ENCODE measurements at places on chromosomes 12 and 14.

DNA sequence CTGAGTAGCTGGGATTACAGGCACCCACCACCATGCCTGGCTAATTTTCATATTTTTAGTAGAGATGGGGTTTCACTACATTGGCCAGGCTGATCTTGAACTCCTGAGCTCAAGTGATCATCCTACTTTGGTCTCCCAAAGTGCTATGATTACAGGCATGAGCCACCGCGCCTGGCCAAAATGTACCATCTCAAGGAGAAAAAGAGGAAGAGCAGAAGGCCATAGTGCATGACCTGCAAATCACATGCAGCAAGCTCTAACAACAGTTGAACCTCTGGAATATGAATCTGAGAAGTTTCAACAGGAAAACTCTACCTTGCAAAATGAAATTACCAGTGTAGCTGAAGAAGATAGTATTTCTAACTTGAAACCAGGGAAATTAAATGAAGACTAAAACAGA lies 17.1 kb upstream of the SERPINA1 start:
- no peak for DNase-seq

GRCh38 chr12:52798671-52799504 lies 3.0 kb upstream of the KRT3 start:
- no peak for DNase-seq

DNA sequence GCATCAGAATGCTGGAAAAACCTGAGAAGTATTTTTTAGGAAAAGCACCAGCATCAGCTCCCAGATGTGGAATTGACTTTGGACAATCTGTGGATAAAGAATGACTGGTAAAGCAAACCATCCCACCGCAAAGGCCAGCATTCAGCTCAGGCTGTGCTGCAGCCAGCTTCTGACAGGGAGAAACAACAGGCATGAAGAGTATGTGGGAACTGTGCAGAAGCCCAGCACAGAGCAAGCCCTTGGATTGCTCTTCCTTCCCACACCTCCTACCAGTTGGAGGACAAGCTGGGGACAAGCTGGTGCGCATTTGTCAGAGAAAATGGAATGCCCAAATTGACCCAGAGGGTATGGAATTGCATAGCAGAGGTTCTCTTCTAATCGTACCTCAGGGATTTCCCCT lies 228.1 kb downstream of the ANO2 start:
- DNase-seq = no peak

DNA sequence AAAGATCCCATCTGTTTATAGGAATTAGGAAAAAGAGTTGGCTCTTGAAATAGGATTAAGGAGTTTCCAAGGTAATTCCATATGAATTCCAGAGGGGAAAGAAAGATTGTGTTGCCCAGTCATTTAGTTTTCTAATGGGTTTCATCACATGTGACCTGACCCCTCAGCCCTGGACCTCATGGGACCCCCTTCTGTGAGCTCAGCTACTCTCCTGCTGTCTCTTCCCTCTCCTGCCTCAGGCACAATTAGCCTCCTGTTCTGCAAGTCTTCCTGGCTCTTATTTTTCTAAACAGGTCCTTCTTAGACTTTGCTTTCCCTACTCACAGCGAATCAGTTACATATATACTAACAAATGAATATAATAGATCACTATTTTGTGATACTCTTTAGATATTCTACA lies 237.7 kb downstream of the TRHDE start:
- no peak for DNase-seq

DNA sequence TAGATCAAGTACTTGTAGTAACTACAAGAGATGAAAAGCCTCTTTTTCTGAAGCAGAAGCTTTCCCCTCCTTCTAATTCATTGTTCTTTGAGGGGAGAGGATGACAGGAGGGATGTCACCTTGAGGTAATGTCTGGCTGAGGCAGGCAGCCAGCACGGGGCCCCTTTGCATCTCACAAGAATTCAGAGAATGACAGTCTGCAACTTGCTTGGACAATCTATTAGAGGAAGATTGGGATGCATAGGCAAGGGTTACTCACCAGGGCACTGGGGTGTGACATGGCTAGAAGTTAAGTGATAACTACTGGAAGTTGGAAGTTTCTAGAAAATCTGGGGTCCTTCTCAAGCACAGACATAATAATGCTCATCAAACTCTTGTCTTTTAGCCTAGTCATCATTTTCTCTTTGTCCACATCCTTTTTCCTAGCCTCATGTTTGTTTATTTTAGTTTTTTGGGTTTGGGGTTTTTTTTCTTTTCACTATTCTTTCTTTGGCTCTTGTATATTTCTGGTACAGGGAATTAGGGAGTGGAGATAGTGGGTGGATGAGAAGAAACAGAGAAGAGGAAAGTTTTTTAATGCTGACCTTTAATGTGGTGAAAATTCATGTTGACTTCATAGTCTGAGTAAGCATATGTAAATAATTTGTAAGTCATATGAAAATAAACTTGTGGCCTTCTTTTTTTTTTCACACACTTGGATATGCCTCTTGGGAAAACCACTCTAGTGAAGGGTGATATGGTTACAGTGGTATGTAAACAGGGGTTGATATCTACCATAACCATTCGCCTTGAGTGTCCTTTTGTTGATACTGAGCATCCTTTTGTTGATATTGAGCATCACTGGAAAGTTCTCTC lies 55.1 kb downstream of the TTLL5 start:
- no peak for DNase-seq

GRCh38 chr14:55950135-55950534 lies 168.1 kb upstream of the PELI2 start:
- no peak for DNase-seq

GRCh38 chr12:116466536-116466935 lies 92.6 kb upstream of the MAP1LC3B2 start:
- no peak for DNase-seq

DNA sequence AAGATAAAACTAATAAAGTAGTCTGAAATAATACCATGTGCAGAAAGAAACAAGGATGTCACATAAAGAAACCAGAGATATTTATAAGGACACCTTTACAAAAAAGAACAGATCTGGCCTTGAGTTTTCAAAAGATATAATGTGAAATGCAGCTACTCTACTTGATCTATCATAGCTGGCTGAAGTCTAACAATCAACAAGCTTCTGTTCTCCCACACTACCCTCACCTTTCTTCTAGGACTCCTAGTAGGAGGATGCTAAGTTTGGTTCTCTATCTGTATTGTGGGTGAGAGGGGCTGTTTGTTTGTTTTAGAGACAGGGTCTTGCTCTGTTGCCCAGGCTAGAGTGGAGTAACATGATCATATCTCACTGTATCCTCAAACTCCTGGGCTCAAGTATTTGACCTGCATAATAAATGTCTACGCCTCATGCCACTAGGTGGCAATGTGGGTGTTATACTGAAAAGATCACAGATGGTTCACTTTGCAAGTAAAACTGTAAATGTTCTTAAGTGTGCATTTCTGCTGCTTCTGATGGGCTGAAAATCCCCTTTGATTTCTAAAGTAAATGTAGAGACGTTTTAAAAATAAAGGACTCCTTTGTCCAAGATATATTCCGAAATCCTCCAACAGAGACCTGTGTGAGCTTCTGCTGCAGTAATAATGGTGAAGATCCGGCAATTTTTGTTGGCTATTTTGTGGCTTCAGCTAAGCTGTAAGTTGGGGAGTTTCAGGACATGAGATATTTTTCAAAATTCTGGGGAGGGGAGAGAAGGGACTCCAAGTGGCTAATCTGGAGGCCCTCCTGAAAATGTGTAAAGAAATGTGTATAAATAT lies 269.3 kb downstream of the DAD1 start:
- DNase-seq = no peak

- no peak for DNase-seq
Observed at GRCh38 chr12:67854351-67854750, 134.9 kb upstream of the IFNG-AS1 start.

DNA sequence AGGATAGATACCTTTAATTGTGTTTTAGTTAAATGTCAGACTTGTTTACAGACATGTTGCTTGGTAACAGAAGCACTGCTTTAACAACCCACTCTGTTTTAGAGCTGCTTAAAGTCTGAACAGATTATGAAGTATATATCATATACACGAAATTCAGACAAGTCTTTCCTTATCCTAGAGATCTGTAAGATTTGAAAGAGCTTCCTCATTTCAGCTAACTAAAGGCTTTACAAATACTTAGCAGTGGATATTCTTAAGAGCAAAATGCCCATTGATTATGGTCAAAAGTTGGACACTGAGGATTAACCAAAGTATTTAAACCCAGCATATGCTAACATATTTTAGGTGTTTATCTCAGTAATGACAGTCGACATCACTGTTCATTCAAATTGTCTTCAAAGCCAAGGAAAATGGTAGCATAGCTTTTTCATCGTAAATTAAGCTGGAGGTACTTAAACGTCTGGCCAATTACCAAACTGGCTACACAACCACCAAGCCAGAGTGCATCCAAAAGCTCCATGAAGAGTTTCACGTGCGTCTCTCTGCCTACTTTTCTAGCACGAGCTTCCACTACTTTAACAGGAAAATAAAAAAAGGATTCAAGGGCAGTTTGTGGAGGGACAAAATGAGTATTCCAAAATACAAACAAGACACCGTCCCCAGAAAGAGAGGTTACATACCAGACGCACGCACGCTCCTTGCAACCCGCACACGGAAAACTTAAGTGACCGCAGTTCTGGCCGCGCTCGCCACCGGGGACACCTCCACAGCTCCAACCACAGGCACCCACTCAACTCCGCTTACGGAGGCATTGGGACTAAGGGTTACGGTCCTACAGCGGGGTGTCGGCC lies 565 bp downstream of the CEP83 start:
- DNase-seq = no peak

GRCh38 chr14:20857630-20858261 lies 33.4 kb upstream of the RNASE3 start:
- DNase-seq = peak; percentile 48

- DNase-seq = no peak
Observed at GRCh38 chr14:54642801-54643695, 76.1 kb downstream of the SAMD4A start.

DNA sequence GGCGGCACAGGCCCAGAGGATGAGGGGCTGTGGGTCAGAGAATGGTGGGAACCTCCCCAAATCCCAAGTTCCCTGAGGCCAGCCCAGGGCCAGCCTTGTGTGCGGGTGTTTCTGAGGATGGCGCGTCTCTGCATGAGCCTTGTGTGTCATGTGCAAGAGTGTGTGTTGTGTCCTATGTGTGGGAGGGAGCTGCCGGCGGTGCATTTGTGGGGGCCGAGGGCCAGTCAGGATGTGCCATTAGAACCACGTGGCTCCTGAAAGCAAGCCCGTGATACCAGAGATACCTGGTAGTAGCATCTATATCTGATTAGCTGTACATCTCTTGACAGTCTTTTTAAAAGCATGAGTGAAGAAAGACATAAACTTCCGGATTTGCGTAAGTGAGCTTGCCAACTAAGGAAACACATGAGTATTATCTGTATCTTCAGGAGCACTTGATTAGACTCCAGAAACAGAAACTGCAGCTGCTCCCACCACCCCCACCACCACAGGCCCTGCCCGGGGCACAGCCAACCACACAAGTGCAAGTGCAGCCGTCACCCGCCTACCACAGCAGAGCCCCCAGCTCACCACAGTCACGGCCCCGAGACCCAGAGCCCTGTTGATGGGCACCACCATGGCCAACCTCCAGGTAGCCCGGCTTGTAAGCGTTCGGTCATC lies 19.2 kb downstream of the DDX51 start:
- no peak for DNase-seq

DNA sequence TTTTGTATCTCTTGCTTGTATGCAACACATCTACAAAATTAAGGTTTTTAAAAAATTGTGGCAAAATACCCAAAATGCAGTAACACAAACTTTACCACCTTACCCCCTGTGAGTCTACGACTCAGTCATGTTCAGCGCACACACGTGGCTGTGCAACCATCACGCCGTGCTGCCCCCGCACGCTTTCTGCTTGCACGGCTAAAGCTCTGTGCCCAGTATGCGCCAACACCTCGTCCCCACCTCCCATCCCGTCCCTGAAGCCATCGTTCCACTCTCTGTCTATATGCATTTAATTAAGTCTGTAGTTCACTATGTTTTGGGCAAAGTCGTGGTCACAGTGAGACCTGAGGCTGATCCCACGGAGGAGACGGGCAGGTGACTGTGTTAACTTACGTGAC lies 36.4 kb downstream of the FZD10 start:
- DNase-seq = no peak

DNA sequence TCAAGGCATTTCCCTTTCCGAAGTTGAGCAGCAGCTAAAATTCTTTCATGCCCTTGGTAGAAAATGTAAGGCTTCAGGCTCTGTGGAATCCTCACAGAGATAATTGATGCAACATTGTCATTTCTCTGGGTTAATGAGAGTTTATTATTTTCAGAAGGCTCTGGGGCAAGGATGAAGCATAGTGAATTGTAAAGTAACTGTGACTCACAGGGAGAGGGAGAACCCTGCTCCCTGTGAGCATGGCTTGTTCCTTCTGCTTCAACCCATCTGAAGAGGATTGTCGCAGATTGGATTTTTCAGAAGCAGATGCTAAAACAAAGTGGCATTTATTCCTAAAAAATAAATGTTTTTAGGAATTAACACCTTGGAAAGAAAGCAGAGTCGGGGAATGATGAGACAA lies 41.2 kb downstream of the APOBEC1 start:
- DNase-seq = no peak

- DNase-seq = no peak
Observed at GRCh38 chr12:62707939-62708338, 227.0 kb downstream of the PPM1H start.

GRCh38 chr12:99053616-99054362 lies 408.7 kb downstream of the APAF1 start:
- no peak for DNase-seq

DNA sequence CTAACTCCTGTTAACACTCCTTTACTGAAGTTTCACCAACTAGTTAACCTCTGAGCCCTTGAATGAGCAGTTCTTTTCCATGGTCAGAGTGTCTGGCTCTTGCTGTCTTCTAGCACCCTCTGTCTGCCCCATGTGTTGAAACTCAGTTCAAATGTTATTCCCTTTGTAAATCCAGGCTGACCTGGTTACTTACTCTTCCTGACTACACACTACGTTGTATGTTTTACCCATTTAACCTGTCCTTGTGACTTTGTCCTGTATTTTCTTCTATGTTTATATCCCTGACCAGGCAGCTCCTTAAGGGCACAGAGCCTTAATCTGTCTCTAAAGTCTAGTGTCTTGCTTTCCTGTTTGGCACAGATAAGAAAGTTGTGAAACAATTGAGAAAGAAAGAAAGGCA lies 389.0 kb upstream of the RPL10L start:
- no peak for DNase-seq

- DNase-seq = no peak
Observed at GRCh38 chr14:33934938-33935337, 15.9 kb downstream of the EGLN3 start.

- DNase-seq = no peak
Observed at GRCh38 chr12:131494741-131495524, 216.0 kb upstream of the SFSWAP start.

- no peak for DNase-seq
Observed at GRCh38 chr12:101855364-101855884, 22.0 kb upstream of the DRAM1 start.

GRCh38 chr12:46379352-46379751 lies 6.8 kb upstream of the SLC38A2 start:
- DNase-seq = no peak

DNA sequence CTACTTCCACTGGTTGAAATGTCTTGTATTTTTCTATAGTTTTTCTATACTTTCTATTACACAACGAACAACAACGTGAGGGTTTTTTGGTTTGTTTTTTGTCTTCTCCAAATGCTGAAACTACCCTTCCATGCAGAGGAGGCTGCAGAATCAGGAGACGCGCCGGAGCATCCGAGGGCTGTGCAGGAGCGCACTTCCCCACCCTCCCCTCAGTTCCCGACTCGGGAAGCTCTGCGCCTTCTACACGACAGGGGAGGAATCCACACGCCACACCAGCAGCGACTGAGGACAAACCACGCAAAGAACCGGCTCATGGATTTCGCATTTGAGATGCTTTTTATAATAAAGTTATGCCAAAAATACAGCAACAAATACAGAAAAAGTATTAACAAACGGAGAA lies 30.9 kb downstream of the SLC15A4 start:
- no peak for DNase-seq

- no peak for DNase-seq
Observed at GRCh38 chr12:88063375-88063774, 34.2 kb upstream of the C12orf50 start.

Data from caudate nucleus (tissue), 63 donors.